ENCODE measurements at places on chromosomes 16 and 17. TPM values are rescaled to one million over a fixed set of nuclear protein-coding genes. Genes with fewer than 3 reads are reported as not detected.

NKD1 gene
- total RNA-seq: under 0.01 TPM

DNA sequence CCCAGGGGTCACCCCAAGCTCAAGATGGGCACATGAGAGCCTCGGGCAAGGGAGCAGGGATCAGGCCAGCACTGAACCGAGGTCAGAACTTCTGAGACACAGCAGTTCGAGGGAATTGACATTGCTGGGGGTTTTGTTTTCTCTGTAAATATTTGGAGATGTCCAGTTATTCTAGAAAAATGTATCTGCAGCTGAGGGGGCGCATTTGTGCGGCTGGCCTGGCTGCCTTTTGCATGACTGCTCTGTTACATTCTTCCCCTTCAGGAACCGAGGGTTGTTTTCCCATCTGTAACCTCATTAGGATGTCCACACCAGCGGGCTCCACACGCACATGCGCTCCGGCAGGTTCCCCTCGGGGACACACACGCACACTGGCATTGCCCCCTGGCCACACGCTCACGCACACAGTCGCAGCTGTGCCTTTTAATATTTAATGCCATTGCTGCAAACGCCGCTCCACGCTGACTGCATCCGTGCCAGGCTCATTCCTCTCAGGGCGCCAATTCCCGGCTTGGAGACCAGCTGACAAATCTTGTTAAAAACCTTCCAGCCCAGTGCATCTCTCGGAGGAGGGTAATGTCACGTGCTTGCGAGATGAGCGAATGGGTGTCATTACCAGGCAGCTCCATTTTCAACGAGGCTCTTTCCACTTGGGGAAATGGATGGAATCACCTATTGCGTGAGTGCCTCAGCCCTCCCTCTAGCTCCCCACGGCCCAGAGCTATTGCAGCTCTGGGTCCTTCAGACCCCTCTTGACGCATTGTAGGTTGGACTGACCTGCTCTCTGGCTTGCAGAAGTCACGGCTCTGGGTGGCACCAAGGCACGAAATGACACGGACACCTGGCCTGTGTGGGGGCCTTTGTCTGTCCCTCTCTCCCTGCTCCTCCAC is 13.1 kb downstream of the CCR7 start:
- no peak for DNase-seq

GRCh38 chr17:2094891-2095535 is 40.1 kb downstream of the HIC1 start:
- peak; percentile 92 for DNase-seq

DNA sequence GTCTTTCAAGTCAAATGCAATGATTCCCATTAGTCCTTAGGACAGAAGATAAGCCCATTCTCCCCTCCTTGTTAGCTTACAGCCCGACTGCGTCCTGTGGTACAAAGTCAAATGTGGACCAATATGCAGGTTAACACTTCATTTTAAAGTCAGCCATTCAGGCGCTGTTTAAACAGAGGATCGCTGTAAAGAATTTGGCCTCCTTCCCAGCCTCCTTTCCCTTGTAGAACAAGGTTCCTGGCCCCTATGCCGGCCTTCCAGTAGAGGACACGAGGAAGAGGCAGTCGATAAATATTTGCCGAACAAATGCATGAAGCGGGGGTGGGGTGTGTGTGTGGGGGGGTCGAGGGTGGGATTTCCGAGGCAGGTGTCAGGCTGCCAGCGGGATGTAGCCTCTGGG is 4.3 kb downstream of the SDK2 start:
- no peak for DNase-seq

GRCh38 chr17:19262650-19263631 is 25.8 kb downstream of the EPN2 start:
- no peak for DNase-seq

DNA sequence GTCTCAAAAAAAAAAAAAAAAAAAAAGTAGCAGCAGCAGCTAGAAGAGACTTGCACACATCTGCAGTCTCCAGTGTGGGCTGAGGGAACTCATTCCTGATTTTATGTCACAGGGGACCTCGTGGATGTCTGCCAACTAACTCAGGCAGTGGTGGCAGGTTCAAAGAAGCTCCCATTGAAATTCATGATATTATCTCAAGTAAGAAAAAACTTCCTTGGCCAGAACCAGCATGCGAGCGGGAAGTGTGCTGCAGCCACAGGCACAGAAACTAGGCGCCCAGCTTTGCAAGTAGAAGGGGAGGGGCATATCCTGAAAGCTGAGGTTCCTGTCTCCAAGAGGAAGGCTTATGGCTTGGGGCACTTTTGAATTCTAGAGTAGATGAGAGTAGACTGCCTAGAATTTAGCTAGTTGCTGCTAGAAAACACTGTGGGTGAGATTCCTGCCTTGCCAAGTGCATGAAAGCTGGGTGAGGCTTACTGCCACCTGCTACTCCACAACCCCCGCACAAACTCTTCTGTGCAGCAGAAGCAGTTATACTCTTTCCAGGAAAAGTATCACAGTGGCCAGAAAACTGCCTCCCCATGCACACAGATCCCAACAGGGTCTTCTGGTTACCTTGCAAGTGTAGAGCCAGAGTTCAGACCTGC is 603.8 kb upstream of the CA10 start:
- DNase-seq: no peak

DNA sequence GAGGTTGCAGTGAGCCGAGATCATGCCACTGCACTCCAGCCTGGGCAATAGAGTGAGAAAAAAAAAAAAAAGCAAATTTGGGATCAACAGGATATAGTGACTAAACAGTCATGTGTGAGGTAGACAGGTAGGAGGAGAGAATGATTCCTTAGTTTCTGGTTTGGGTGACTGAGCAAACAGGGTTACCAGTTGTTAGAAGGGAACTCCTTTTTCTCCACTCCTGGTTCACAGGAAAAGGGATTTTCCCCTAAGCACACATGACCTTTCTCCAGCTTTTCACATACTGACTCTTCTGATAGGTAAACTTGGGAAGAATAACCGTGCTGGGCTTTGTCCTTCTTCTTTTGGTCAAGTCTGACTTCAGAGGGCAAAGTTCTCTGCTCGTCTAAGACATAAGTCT is 17.3 kb upstream of the WSCD1 start:
- no peak for DNase-seq

- no peak for DNase-seq
These were observed 1.2 kb downstream of the HS3ST4 start for GRCh38 chr16:25692742-25693508.

DNA sequence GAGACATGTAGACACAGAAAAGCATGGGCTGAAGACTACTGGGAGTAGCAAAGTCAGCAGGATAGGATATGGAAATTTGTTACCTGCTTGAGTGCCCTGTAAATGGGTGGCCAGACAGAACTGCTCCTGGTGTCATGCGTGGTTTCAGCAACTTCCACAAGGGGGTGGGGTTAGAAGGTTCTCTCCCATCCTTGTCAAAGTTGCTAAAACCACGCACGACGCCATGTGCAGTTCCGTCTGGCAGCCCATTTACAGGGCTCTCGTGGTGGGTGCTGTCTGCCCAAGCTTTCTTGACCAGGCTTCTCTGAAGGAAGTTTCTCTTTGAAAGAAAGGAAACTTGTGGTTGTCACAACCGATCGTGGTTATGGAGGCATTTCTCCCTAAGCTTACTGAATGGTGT is 6.9 kb upstream of the DBNDD1 start:
- no peak for DNase-seq

DNA sequence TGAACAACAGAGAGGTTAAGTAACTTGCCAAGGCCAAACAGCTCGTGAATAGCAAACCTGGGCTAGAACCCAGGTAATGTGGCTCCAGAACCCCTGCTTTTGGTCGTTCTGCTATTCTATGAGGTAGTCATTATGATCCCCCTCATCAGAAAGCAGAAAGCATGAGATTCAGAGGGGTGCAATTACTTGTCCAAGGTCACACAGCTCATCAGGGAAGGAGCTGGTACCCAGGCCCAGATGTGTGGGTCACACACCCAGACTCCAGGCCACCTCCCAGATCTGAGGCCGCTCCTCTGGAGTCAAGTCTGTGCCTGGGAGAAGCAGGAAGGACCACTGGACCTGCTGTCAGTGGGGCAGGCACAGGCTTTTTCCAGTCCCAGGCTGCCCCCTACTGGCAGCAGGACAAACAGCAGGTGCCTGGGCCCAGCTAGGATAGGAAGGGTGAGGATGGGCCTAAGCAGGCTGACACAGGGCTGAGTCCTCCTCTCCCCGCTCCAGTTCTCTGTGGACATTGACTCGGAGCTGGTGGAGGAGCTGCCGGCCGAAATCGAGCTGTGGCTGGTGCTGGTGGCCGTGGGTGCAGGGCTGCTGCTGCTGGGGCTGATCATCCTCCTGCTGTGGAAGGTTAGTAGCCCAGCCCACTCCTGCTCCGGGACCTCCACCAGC is 7.8 kb upstream of the PDK2 start:
- peak; percentile 71 for DNase-seq

DNA sequence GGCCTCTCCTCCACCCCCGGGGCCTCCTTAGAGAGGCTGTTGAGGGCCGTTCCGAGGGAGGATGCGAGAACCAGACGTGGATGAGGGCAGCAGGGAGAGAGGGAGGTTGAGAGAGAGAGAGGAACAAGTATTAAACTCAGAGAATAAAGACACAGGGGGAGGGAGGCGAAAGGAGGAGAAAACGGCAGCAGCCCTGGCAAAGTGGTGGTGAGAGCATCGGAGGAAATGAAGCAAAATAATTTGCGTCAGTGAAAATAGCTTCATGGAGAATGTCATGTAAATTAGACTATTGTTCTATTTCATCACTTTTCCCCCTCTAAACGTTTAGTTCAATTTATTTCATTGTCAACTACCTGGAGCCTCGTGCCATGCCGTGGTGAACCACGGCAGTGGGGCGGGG is 38.0 kb downstream of the PIPOX start:
- DNase-seq: no peak

KRTAP4-1 gene
- total RNA-seq: not detected

DNA sequence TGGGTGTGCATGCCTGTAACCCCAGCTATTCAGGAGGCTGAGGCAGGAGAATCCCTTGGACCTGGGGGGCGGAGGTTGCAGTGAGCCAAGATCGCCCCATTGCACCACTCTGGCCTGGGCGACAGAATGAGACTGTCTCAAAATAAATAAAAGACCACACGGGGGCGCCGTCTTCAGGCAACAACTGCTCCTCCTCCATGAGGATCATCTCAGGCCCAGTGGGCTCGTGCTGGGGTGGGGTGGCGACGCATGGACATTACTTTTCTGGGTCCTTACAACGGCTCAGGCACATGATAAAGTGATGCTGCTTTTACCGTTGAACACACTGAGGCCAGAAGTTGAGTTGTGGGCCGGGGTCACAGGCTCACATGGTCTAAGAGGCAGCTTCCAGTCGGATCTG is 56.2 kb downstream of the PRMT7 start:
- DNase-seq: peak; percentile 46

GRCh38 chr17:43834106-43834505 is 1.2 kb upstream of the MPP3 start:
- no peak for DNase-seq

SNAI3 gene
- 0.22 TPM for total RNA-seq

MAPT gene
- under 0.01 TPM for total RNA-seq

INCA1 gene
- total RNA-seq: 0.40 TPM

SNX20 gene
- 0.20 TPM for total RNA-seq

DNA sequence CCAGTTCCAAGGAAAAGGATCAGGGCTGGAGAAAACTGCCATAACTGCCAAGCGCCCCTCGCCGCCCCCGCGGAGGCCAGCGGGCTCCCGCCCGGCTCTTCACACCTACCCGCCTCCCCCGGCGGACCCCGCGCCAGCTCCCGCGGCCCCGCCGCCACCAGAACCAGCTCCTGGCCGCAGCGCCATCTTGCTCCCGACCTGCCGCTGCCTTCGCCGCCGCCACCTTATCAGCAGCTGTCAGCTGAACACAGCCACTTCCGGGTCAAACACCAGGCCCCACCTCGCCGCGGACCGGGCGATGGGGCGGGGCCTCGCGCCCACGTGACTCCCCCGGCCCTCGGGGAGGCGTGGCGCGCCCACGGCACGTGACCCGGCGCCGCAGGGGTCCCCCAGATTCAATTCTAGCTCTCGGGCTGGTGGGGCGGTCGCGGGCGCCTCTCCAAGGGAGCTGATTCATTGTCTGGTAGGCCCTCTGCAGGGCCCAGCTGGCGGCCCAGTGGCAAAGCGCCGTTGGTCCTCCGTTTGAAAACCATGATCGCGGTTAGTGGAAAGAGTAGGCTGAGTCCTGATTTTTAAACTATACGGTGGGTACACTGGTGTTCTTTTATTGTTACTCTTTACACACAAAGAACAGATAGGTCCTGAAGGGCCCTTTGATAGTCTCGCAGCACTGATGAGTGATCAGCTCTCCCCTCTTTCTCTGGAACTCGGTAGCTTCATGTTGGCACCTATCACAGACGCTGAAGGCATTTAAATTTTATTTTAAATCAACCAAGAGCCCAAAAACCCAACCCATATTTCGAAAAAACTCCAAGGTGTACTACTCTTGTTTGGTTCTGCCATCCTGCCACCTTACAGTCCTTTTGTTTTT is at the start of gene SYNRG:
Gene SYNRG (minus strand): TSS at position 249 of the 871 bp plus-strand sequence. CDS start 63 bp downstream, at position 186.
- DNase-seq: peak; percentile 98

CDH15 gene
- total RNA-seq: under 0.01 TPM

- no peak for DNase-seq
These were observed 188.1 kb upstream of the ZNF469 start for GRCh38 chr16:88194397-88195268.

- DNase-seq: no peak
These were observed 3.8 kb upstream of the PPL start for GRCh38 chr16:4940719-4941118.

GRCh38 chr16:78890373-78890895 is 710.1 kb downstream of the MAF start:
- DNase-seq: no peak

DNA sequence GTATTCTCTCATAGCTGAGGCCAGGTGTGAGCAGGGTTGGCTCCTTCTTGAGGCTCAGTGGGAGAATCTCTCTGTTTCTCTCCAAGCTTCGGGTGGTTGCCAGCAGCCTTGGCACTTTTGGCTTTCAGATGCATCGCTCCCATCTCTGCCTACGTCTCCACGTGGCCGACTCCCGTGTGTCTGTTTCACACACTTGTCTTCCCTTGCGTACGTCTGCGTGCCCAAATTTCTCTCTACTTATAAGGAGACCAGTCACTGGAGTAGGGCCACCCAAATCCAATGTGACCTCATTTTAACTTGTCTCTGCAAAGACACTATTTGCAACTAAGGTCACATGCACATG is 14.7 kb downstream of the OSBPL7 start:
- DNase-seq: no peak

GRCh38 chr17:66403846-66404556 is 101.6 kb downstream of the PRKCA start:
- peak; percentile 33 for DNase-seq

CCL7 gene
- not detected for total RNA-seq

- DNase-seq: no peak
These were observed 62.3 kb upstream of the CDH5 start for GRCh38 chr16:66304151-66304550.

DNA sequence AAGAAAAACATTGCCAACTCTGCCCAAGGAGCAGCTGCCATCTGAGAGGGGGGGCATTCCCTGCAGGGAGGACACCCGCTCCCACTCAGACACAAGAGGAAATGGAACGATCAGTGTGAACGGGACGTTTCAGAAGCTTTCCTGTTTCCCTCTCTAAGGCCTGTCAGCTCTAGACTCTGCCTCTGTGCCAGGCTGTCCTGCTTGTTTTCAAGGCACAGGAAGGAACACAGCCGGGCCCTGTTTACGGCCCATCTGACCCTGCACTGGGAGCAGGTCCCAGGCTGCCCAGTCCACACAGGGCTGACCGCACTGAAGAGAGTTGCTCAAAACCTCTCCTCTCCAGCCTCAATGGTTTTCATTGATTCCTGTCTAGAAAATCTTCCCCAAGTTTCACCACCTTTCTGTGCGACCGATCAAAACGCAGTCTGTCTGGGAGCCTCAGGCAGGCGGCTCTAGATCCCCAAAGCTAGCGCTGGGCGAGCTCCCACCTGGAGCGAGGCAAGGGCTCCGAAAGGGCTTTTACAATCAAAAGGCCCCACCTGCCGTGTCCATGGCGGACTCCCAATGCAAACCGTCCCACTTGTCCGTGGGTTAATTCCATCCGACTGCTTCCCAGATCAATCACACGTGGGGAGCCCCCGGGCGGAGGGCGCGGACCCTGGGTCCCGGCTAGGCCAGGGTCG is 1.5 kb downstream of the PIEZO1 start:
- peak; percentile 75 for DNase-seq

Data from lung microvascular endothelial cell (primary cell).